ENCODE measurements at places on chromosomes 3 and 15.

- peak; percentile 41 for DNase-seq
Measured at GRCh38 chr3:8571256-8571655, 69.6 kb downstream of the LMCD1 start.

DNA sequence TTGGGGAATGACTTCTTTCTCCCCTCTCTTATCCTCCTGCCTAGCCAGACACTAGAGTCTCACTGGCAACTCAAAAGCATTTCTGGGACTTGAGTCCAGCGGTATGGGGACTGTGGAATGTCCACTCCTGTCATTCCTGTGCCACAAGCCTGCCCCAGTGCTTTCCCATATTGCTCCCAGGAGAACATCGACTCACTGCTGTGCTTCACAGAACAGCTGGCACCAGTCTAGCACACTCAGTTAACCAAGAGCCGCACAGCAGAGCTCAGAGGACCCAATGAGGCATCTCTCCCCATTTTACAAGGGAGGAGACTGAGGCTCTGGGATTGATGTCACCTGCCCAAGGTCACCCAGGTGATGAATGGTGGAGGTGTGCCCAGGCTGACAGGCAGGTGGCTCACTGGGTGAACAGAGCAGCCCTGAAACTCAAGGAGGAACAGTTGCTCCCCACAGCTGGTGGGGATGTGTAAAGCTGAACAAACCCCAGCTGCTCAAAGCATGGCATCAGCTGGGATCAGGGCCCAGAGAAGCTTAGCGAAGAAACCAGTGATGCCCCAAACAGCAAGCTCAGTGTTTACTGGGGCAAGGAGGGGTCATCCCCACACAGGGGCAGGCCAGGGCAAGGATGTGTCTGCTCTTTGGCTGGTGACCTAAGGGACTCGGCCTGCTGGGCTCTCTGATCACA, 35.4 kb upstream of the DUSP7 start:
- no peak for DNase-seq

DNA sequence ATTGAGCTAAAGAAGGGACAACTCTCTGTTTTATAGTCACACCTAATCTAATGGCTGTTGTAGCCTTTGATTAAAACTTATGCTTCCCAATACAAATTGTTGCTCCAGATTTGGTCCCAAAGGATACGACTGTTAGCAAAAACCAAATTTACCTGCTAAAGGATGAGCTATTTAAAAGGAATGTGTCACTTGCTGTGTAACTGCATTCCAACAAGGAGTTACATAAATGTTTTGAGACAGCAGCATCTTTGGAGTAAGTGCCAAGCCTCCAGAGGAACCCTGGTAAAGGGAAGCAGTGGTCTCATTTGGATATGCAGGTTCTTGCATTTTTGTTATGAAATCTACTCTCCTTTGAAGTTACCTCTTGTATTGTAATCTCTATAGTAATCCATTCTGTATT, 233.3 kb downstream of the THSD4 start:
- no peak for DNase-seq

DNA sequence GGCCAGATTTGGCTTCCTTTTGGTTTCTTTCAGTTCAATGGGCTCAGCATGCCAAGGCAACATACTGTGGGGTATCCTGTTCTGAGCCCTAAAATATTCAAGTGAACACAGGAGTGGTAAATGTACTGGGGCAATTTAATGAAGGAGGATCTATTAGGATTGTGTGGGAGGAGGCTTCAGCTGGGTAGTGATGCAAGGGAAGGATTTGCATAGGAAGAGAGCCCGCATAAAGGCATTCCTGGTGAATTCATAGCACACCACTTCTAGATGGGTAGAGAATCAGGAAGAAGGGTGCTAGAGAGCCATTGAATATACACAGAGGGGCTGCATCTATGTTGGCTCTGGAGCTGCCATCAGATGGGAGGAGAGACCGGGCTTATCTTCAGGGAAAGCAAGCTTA, 20.6 kb upstream of the KNG1 start:
- no peak for DNase-seq

- DNase-seq, result no peak
Measured at GRCh38 chr3:126567696-126568438, 9.1 kb upstream of the C3orf22 start.

- peak; percentile 71 for DNase-seq
Measured at GRCh38 chr3:57048052-57048671, 12.3 kb upstream of the SPATA12 start.

DNA sequence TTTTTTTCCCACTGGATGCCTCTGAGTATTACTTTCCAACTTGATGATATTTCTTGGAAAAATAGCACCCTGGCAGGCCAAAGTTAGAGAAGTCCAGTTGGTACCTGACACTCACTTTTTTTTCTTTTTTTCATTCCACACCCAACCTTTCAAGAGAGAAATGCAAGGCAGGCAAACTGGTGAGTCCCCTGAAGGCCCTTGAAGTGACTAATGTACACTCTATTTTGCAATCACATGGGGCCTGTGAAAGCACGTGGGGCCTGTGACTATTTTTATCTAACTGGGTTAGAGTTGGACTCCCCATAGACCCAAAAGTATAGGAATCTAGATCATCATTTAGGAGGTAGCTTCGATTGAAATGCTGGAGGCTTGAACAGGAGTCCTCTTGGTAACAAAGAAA, 316.7 kb downstream of the CHL1 start:
- no peak for DNase-seq

DNA sequence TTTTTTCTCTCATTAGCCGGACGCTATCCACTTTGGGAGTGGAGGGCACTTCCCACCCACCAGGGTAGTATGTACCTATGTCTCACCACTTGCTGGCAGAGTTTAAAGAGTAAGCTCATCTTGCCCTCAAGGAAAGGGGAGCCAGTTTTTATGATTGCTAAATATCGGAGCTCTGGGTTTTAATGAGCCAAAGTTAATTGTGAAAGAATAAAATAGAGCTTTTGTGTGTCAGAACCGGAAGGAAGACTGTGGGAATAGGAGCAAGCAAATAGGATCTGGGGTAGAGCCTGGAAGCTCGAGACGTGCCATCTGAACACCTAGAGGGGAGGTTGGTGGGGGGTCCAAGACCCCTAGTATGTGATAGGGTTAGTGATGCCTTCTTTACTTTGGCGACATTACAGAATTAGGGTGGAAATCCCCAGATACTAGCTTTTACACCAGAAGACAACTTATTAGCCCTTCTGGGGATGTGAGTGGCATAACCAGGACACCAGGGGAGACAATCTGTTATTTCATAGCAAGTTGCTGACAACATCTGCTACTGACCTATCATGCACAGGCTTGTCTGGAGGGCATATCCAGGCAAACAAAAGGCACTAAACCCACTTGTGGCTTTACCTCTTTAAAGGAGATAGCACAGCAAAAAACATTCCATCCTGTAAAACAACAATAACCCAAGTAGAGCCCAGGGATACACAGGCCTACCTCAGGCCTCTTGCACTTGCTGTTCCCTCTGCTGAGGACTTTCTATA, 333.8 kb downstream of the ZNF621 start:
- DNase-seq, result no peak

- DNase-seq, result no peak
Measured at GRCh38 chr3:4689021-4689420, 195.9 kb downstream of the ITPR1 start.

GRCh38 chr15:51692154-51692553, 10.9 kb downstream of the SCG3 start:
- peak; percentile 95 for DNase-seq

- DNase-seq, result no peak
Measured at GRCh38 chr15:100704281-100705055, 102.1 kb downstream of the ASB7 start.

DNA sequence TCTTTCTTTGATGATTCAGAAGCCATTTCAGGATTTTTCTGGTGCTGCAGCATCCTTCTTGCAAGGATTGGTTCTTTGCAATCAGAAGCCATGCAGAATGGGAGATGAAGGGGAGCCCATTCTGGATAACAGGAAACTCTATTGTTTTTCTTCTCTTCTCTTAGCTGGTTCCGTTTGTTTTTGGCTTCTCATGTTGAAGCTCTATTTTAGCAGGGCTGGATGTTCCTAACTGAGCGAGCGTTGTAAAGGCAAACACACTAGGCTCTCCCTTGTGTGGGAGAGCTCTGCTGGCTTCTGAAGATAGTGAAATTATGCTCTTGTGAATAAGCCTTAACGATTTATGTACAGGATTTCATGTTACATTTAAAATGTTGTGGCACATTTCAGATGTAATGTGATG, 8.3 kb downstream of the CACNA1D start:
- DNase-seq, result no peak

GRCh38 chr15:26564361-26564760, 208.5 kb downstream of the GABRB3 start:
- DNase-seq, result no peak

DNA sequence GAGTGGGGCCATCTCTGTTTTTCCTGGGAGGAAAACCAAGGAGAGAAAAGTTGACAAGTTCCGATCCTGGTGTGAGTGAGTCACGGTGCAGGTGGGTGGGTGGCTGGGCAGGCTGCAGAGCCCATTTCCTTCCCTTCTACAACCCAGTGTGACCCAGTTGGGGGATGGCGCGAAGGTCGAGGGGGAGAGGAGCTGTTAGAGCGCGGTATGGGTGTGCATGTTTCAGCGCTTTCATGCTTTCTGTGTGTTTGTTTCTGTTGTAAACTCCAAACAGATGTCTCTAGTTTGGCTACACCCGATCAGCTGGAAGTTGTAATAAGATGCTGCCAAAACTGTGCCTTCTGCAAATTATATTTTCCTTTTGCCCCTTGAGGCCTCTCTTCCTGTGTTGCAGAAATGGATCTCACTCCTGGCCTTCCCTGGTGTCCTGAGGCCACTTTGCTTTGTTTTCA, 3.8 kb downstream of the FAM43A start:
- no peak for DNase-seq

DNA sequence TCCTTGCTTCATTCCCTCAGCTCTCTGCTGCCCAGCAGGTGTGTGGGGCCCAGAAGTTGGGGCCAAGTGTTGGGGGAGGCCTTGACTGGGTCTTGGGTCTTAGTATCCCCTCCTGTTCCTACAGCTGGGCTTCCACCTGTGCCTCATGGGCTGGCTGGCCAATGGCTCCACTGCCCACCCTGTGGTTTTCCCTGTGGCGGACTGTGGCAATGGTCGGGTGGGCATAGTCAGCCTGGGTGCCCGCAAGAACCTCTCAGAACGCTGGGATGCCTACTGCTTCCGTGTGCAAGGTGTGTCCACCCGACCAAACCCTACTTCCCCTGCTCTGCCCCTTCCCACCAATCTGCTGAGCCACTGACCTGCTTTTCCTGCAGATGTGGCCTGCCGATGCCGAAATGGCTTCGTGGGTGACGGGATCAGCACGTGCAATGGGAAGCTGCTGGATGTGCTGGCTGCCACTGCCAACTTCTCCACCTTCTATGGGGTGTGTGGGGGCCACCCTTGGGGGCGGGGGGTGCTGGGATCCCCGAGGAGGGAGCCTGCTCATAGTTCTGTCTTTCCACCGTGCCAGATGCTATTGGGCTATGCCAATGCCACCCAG, 10.9 kb downstream of the NT5DC2 start:
- DNase-seq, result no peak

- no peak for DNase-seq
Measured at GRCh38 chr3:72754582-72754981, 93.7 kb downstream of the SHQ1 start.

All from inflammatory macrophage treated with lipopolysaccharide for 1 hour (primary cell).